ENCODE measurements at places on chromosomes 5 and 9.
A peak's percentile ranks its signal among the peaks of the same experiment; 100 is the strongest.

DNA sequence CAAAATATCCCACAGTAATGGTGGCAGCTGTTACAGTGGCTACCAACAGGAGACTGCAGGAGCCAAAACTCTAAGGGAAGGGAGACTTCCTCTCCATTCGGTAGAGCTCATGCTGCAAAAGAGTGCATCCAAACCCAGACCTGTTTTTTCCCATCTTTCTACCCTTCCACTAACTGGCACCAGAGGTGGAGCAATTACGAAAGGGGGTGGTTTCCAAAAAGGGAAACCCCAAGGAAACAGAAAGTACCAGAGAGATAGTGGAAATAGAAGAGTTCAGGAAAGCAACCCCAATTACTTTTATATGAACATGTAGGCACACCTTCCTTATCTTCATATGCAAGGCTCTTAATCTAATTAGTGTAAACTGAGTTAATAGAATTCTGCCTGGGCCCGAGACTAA, 7.3 kb upstream of the WDR41 start:
- no peak for DNase-seq

GRCh38 chr9:118938581-118938980, 430.7 kb downstream of the BRINP1 start:
- DNase-seq, result no peak

GRCh38 chr9:396396-396795, 181.7 kb downstream of the DOCK8 start:
- no peak for DNase-seq

DNA sequence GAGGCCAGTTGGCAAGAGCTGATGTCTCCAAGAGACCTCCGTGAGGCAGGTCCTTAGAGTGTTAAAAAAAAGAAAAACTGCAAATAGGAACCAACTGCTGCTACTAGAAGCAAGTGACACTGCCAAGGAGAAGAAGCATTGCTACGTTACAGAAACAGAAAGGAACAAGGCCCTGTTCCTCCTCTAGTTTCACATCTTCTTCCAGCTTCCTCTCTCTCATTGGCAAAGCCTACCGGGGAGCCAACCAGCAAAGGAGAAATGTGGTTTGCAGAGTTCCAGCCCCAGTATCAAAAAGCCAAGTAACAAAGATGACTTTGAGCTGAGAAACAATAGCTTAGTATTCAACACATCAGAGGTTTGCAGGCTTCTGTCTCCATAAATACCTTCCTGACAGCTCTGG, 145.9 kb downstream of the PRELID2 start:
- no peak for DNase-seq

DNA sequence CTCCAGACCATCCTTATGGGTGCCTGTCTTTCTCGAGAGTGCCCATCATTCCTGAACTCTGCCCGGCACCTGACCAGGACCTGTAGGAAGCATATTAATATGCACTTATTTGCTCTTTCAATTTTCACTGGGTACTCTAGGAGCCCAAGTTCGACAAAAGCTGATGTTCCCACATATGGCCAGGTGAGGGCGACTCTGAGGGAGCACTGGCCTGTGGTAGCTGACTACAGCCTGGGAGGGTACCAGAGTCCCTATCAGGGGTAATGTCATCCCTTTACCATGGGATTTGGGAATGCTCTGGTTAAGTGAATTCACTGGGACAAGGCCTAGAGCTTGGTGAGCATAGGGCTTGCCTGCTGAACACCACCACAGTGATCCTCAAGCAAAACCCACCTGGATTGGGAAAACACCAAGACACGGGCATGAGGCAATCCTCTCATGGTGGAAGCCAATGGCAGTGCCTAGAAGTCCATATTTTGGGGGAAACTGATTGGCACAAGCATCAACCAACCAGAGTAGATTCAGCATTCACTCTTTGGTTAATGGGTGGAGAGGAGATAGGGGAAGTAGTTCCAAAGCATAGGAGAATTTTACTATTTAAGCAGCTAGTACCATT, 112.2 kb downstream of the MTX3 start:
- peak; percentile 23 for DNase-seq

DNA sequence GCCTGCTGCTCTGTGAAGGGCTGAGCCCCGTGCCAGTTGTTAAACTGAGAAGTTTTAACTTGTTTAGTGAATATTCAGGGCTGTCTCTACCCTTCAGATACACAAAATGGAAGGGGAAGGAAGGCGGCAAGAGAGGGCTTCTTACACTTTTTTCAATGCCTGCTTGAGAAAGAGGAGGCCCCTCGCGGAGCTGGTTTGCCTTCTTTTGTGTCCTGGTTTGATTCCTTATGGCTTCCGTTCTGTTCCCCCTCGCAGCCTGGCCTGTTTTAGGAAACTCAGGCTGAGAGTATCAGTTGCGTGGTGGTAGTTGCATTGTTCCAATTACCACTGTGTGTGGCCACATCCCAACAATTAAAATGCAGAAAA, 1.0 kb downstream of the FAM53C start:
- no peak for DNase-seq

GRCh38 chr9:89714321-89714720, 109.5 kb downstream of the GADD45G start:
- no peak for DNase-seq

DNA sequence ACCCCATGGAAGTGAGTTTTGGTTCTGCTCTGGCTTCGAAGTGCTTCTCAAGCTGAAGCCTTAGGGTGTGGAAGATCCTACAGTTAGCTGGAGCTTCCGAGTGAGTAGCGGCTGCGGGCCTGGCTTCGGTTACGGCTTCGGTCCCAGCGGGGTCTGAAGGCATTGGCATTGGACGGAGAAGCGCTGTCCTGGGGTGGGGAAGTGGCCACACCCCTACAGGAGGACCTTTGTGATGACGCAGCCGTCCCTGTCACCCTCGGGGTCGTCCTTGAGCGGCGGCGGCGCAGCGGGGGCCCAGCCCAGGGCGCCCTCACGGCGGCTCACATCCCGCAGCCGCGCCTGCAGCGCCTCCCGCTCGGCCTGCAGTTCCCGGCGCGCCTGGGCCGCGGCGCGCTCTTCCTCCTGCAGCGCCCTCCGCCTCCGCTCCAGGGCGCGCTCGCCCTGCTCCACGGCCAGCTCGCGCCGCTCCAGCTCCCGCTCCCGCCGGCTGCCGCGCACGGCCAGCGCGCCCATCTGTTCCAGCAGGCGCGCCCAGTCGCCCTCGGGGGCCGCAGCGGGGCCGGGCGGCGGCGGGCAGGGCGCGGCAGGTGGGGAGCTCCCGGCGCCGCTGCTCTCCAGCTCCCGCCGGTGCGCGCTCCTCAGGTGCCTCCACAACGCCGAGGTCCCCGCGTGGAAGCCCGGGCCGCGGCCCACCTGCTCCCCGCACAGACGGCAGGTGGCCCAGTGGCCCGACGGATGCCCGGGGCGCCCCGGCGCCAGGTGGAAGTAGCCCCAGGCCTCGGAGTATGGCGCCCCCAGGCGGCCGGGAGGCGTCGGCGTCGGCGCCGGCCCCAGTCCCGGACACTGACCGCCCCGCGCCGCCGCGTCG, 9.9 kb downstream of the ZBED3 start:
- DNase-seq, result peak; percentile 53

- no peak for DNase-seq
Observed at GRCh38 chr5:81187885-81188284, 45.2 kb upstream of the CKMT2 start.

- DNase-seq, result no peak
Observed at GRCh38 chr9:137066096-137066861, 4.1 kb downstream of the SAPCD2 start.

GRCh38 chr5:43110606-43111170, 10.0 kb upstream of the ZNF131 start:
- DNase-seq, result no peak

GRCh38 chr5:179558932-179559283, 8.6 kb downstream of the RUFY1 start:
- no peak for DNase-seq

DNA sequence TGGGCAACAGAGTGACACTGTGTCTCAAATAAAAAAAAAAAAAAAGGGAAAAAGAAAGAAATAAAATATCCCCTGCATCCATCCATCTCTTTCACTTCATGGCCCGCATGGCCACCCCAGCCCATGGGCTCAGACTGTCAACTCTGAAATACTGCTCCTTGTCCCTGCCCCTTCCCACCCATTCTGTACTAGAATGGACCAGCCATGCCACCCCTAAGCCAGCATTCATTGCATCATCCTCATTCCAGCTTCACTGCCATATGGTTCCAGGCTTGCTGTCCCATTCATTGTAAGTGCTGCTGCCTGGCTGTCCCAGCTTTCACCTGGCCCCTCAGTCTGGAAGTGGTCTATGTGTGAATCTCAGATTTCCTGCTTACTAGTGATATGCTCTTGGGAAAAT, 46.2 kb downstream of the SPRY4 start:
- DNase-seq, result no peak

DNA sequence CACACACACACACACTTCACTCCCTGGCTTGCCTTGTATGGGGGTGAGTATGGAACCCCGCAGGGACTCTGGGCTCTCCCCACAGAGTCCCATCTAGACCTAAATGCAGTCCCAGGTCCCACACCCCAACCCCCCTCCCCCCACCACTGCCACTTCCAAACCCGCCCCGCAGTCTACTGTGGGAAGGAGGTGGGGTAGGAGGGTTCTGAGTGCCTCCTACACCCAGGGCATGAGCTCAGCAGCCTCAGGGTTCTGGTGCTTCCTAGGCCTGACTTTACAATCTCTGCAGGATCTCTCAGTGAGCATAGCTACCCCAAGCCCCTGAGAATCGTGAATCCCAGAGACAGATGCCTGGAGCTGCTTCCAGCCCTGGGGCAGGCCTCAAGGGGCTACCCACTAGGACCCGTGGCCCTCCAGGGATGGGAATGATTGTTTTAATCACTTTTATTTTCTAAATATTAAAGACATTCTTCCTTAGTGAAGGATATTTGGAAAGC, 1.5 kb upstream of the NACC2 start:
- no peak for DNase-seq

DNA sequence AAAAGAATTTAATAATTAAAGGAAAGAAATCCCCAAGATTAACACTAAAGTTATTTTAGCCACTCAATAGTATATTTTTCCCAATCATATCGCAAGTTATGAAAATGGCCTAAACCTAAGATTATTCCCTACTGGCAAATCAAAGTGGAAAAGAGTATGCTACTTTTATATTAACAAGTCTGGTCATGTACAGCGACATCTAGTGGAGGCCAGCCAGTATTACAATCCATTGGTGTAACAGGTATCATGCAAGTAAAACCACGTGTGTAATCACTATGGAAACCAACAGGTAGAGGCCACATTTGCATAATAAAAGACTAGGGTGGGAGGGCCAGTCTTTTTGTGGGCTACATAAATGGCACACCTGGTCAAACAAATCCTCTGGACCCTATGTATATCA, 976.4 kb upstream of the CDH9 start:
- no peak for DNase-seq

DNA sequence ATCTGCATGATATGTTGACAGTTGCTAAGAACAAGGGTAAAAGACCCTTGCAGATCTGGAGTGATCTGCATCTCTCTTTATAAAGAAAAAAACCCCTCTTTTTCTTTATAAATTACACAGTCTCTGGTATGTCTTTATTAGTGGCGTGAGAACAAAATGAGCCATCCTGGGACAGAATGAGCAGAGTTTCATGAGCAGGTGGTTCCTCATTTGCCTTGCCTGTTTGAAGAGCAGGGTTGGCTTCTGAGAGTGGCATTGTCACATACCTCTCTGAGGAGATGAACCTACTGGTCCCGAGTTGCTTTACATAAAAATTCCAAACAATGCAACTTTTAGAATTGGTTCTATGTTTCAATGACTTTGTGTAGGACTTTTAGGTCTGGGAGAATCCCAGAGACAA, 94.3 kb downstream of the INSYN2B start:
- no peak for DNase-seq

- DNase-seq, result no peak
Observed at GRCh38 chr5:119597728-119598298, 31.5 kb upstream of the FAM170A start.

- no peak for DNase-seq
Observed at GRCh38 chr9:83403527-83404238, 134.5 kb downstream of the FRMD3 start.

DNA sequence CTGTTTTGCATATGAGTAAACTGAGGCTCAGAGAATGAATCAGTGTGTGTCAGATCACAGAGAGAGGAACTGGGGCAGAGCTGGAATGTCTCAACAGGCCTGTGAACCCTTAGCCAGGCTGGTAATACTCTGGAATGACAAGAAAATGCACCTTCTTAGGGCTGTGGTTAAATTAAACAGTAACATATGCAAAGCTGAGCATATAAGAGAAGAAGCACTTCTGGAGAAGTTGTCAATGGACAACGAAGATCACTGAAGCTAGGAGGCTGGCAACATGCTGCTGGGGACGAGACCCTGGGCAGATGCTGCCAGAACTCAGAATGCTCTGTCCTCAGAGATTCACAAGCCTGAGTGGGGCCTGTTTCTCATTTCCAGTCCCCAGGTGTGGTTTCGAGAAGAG, 64.6 kb upstream of the EPB41L4B start:
- DNase-seq, result no peak

DNA sequence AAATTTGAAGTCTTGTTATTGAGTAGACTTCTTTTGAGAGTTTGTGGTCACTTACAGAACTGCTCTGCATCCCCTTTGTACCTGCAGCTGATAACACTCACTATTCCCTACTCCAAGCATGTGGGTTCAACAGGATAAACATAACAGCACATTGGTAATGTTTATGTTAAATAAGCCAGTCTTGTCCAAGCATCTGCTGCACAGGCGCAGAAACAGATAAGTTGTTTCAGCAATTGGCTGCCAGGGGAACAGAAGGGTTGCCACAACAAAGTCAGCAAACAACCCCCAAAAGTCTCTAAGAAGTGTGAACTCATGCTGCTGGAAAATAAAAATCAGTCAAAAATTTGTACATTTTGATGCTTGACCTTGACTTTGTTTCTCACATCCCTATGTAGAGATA, 174.6 kb downstream of the GDNF start:
- no peak for DNase-seq

DNA sequence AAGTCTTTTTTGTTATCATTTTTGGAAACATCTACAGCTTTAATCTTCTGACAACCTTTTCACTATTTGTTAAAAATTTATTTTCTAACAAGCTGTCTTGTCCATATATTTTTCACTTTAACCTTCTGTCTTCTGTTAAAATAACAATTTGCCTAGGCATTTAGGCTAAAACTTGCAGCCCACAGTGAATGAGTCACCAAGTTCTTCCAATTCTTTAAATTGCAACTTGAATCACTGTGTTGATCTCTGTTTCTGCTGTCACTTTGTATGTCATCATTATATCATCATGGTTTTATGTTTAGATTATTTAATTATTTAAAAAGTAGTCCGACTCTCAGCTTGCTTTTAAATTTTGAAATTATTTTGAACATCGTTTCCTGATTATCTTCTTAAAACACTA, 473.8 kb upstream of the PTPRD start:
- no peak for DNase-seq

DNA sequence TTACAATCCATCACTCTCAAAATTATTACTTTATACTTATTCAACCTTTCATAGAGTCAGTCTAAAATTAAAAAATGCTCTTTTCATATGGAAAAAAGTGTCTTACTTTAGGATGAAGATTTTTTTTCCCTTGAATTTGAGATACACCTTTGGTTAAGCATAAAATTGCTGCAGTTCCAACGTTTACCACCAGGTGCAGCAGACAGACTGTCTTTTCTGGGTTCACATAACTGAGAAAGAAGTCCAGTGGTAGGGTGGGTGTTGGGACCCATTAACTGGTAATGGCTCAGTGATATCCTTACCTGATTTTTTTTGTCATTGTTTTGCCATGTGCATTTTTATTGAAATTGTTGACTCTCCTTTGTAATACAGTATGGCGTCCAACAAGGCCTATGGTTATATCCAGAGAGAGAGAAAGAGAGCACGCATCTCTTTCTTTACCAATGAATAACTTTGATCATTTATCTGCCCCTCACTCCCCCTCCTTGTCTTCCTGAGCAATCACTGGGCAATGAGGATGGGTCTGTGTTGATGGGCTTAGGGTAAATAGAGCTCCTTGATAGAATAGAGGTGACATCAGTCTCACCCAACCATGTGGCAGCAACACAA, 98.4 kb downstream of the FBXL7 start:
- DNase-seq, result no peak
